ENCODE measurements at places on chromosomes 1 and 21. TPM values are rescaled to one million over a fixed set of nuclear protein-coding genes. Genes with fewer than 3 reads are reported as not detected.
A peak's percentile ranks its signal among the peaks of the same experiment; 100 is the strongest.

The LRRC42 gene
- polyA plus RNA-seq = 42.9 TPM

DNA sequence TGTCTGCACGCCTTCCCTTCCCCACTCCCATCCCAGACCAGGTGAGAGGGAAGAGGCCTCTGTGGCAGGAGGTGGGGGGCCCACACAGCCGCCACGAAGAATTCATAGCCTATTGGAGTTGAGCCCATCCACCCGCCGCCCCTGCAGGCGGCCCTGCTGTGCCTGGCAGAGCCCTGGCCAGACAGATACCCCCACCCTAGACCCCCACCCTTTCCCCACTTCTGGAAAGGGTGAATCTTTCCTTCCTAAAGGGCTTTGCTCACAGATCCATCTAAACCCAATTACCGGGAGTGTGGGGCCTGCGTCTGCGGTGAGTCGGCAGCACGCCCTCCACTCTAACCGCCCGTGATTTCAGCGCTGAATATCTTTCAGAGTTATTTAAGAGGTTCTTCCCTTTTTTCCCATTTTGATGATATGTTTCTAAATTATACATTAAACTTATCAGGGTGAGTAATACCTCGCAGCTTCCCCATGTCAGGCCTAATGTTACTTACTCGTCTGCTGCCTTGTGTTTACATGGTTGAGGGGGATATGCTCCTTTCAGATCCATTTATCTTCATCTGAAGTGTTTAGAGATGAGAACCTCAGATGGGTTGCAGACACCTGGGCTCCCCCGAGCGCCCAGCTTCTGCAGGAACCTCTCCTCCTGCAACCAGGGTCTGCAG, 183.9 kb upstream of the VAMP3 start:
- peak; percentile 22 for DNase-seq

GRCh38 chr1:48757363-48757762, 19.3 kb downstream of the BEND5 start:
- no peak for DNase-seq

The ADORA3 gene
- polyA plus RNA-seq = 4.2 TPM

GRCh38 chr1:202521886-202522285, 173.4 kb downstream of the PPP1R12B start:
- no peak for DNase-seq

The COL9A2 gene
- polyA plus RNA-seq = 94.4 TPM

GRCh38 chr1:39609618-39610331, 29.7 kb downstream of the HEYL start:
- DNase-seq = peak; percentile 15

GRCh38 chr1:46248122-46248920, 758 bp downstream of the RAD54L start:
- DNase-seq = peak; percentile 22

DNA sequence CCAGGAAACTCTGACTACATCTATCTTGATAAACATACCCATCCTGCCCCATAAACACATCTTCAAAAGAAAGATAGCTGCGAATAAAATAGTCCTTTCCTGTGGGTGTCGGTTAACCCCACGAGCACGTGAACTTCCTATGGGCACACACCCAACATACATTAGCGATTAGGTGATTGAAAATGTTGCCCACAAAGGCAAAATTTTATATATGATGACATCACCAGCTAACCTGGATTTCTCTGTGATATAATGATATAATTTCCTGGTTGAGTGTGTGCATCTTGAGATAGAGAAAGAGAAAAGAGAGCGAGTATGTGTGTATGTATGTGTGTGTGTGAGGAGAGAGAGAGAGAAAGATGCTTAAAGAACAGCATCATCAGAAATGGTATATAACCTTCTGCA, 296.1 kb downstream of the PTPRC start:
- DNase-seq = peak; percentile 58

DNA sequence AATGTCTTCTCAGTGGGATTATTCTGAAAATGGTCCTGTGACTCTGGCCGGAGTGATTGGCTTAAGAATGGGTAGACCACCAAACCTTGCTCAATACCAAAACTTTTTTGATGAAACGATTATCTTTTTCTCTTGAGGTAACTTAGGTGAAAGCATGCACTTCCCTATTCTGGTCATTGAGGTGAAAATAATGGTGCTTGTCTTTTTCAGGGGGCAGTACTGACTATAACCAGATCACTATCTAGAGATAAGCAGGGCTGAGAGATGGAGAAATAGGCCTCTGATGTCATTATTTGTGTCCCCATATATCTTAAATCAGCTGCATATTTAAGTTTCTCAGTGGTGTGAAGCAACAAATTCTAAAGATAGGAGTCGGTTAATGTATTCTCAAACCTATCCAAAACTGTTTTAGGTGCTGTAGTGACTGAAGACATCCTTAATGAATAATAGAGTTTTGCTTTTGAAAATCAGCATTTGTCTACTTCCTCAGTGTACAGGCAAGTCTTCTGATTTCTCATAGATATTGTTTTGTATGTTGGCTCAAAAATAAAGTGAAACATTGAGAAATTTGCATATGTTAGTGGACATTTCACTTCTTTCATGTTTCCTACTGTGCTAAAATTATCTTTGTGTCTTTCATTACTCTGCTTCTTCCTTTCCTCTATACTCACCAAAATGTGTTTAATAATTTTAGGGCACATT, 735.3 kb upstream of the ADGRL4 start:
- DNase-seq = no peak

DNA sequence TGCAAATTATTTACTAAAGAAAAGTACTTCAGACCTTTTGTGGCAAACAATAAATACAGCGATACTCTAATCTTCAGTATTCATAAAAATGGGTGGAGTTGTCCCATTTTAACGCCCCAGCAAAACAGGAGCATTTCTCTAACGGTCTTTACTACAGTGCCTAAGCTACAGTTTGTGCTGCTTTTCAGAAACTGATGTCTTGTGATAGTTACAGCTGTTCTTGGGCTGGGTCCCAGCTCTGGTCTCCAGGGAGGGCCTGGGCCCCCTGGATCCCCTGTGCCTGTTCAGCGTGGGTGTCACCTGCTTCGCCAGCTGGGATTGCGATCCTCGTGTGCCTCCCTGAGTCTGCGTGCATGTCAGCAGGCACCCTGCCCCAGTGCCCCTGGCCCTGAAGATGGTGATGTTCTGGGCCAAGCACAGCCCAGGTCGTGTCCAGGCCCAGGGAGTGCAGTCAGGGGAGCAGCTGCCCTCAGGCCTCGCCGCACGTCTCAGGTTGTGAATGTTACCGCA, 64.0 kb upstream of the DIP2A start:
- DNase-seq = peak; percentile 17

DNA sequence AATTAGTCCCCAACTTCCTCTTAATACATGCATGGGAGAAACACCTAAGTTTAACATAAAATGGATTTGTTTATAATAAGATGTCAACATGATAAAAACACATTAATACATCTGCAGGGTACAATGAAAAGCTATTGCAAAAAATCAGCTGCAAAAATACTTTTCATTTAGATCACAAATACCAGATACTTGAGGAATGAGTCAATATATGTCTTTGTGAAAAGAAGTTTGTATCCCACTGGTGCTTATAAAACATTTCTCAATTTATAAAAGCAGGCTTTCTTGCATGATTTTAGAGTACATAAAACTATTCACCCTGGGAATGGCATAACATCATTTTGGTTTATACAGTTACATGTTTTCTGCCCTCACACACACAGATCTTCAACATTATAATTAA, 18.6 kb upstream of the PRKAA2 start:
- no peak for DNase-seq

The C1QC gene
- polyA plus RNA-seq = 82.6 TPM

- no peak for DNase-seq
These were observed 19.7 kb upstream of the TIAM1 start for GRCh38 chr21:31363720-31364119.

DNA sequence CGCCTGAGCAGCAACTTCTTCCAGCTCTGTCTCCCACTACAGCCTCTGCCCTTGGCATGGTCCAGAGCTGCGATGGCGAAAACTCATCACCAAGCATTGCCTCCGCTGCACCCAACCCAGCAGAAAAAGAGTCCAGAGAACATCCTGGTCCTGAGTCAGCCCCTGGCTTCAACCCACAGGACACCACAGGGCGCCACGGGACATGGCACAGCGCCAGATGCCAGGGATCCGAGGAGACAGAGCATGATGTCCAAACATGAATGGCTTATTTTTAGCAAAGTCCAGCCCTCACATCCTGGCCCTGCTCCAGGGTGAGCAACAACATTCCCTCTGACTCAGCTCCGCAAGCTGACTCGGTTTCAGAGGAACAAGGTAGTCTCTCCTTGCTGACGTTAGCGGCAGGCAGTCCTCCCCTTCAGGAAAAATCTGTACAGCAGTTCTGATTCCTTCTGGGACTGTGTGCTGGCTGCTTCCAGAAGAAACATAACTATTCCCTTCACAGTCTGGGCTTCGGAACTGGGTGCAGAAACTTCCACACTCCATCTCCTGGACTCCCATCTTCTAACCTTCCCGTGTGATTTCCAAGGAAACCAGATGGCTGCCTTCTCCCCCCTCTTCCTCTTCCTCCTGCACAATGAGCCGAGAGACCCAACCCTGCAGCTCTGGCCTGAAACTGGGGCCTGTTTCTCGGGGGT, 131.3 kb downstream of the TOMM20 start:
- peak; percentile 50 for DNase-seq

The SPRR2F gene
- polyA plus RNA-seq = not detected

The GPR37L1 gene
- 32.7 TPM for polyA plus RNA-seq

The TMCC2 gene
- polyA plus RNA-seq = 106 TPM

- no peak for DNase-seq
These were observed 6.9 kb downstream of the USP48 start for GRCh38 chr1:21775985-21776562.

- no peak for DNase-seq
These were observed 232.5 kb downstream of the NCAM2 start for GRCh38 chr21:21230672-21231071.

DNA sequence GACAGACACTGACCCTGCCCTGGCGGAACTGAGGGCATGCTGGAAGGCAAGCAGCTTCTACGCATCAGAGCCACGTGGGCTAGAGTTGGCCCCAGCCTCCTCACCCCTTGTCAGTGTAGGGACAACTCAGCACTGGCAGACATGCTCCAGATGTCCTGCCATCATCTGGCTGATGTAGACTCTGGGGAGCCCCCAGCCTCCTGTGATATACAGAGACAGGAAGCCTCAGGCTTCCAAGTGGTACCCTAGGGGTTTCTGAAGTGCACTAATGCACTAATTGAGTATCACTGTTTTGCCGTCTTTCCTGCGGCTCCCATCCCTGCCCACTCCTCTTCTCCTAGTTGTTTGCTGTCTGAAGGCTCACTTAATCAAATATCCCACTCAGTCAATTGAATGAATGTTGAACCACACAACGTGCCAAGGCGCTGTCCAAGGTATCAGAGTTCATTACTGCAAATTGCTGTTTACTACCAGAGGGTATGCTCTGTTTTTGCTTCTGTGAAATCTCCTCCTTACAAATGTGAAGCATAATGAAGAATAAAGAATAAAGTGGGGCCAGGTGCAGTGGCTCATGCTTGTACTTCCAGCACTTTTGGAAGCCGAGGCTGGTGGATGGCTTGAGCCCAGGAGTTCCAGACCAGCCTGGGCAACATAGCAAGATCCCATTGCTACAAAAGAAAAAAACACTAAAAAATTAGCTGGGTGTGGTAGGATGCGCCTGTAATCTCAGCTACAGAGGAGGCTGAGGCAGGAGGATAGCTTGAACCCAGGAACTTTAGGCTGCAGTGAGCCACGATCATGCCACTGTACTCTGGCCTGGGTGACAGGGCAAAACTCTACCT, 76.4 kb upstream of the ZBTB18 start:
- no peak for DNase-seq

The HMGN2 gene
- 1,696 TPM for polyA plus RNA-seq

DNA sequence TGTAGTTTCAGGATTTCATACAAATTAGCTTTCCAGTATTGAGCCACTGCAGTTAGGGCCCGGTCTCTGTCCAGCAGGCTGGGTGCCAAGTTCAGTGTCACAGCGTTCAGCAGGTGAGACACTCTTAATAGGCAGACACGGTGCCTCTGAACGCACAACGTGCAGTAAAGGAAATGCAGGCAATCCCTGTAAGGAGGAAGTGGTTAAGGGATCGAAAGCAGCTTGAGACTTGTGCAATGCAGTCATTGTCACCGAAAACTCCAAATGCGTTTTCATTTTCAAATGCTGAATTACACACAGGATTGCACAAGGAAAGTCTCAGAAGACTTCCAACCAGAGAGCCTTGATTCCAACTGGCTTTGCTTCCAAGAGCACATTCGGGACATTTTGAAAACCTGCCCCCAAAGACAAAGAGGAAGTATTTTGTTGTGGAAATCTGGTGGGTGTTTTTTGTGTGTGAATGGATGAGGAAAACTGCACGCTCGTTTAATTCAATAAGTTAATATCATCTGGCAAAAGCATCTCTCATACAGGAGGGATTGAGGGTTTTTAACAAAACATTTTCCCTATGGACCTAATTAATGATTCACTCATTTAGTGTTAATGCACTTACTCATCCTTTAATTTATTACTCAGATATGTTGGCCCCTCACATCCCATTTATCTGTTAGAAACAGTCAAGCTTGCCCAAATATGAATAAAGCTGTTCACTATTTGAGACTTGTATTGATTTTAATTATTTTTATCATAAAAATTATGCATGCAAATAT, 61.6 kb downstream of the PTGS2 start:
- peak; percentile 2 for DNase-seq

The SLC26A9 gene
- 7.1 TPM for polyA plus RNA-seq

GRCh38 chr1:41293779-41294178, 51.7 kb upstream of the SCMH1 start:
- DNase-seq = no peak

DNA sequence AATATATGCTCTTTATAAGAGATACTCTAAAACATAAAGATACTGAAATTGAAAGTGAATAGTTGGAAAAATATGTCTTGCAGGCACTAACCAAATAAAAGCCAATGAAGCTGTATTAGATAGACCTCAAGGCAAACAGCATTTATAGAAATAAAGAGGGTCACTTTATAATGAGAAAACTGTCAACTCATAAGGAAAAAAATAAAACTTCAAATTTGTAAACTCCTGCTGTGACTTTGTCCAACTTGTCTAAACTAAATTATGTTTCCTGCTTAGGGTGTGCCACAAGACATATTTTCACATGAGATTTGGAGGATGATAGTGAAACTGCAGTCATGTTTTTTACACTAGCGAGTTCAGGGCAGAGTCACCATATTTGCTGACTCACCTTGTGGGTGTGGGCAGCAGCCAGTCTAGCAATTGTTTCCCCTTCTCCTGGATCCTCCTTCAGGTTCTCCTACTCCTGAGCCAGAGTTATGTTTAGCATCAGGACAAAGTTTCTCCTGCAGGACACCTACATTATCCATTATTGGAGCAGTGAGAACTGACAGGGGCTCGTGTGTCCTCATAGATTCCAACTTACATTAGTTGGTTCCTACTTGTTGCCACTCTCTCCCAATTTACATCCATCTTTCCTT, 43.8 kb downstream of the CD53 start:
- DNase-seq = no peak

Measured in brain (organoid and tissue), 16 donors.